ENCODE measurements at places on chromosomes 6 and 20.

DNA sequence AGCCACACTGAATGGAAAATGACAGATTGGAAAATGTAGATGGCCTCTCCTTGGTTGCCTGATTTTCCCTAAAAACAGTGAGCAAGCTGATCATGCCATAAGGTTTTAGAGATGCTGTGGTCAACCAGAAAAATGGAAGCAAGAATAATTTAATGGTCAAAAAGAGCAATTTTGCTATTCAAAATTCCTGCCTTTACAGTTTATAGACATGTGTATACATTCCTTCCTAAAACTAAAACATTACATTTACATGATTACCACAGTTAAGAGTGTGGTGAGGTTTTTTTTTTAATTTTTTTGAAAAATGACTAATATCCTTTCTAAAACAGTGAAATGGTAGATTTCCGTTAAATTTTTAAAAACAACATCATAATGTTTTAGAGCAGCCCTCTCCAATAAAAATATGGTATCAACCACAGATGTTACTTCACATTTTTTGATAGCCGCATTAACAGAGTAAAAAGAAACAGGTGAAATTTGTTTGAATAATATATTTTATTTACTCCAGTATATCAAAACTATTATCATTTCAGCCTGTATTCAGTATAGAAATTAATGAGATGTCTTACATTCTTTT, 407.0 kb upstream of the SOX4 start:
- DNase-seq = no peak

- no peak for DNase-seq
Measured at GRCh38 chr6:28789553-28790083, 134.2 kb downstream of the TRIM27 start.

- no peak for DNase-seq
Measured at GRCh38 chr6:168518348-168518745, 77.4 kb downstream of the SMOC2 start.

- no peak for DNase-seq
Measured at GRCh38 chr6:170584954-170585498, 589 bp upstream of the PDCD2 start.

DNA sequence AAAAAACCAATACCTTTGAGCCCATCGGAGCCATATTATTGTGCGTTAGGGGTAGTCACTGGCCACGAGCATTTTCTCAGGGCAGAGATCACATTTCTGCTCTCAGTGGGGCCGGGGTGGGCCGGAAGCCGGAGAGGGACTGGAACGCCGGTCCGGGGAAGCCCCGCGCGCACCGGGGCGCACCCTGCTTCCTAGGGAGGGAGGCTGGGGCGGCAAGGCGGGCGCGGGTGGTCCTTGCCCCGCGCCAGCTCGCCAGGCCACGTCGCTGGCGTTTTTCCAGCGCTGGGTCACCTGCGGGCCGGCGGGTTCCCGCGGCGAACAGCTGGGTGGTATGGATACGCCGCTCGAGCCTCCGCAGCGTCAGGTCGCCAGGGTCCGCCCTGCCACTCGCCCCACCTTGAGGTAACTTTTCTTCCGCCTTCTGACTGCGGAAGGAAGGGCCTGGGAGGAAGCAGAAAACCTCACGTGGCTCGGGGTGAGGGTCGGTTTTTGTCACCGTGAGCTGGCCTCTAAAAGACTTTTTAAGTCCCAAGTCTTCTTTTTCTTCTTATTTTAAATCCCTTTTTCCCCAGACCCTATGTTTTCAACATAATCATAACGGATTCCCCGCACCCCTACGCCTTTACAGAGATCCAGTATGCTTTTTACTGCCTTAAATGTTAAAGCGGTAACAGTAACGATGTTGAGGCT, 2.7 kb upstream of the EEF1A1 start:
- peak; percentile 59 for DNase-seq

GRCh38 chr6:166997768-166998255, 1.4 kb upstream of the CEP43 start:
- DNase-seq = peak; percentile 57

- no peak for DNase-seq
Measured at GRCh38 chr6:91043751-91044150, 456.9 kb upstream of the MAP3K7 start.

DNA sequence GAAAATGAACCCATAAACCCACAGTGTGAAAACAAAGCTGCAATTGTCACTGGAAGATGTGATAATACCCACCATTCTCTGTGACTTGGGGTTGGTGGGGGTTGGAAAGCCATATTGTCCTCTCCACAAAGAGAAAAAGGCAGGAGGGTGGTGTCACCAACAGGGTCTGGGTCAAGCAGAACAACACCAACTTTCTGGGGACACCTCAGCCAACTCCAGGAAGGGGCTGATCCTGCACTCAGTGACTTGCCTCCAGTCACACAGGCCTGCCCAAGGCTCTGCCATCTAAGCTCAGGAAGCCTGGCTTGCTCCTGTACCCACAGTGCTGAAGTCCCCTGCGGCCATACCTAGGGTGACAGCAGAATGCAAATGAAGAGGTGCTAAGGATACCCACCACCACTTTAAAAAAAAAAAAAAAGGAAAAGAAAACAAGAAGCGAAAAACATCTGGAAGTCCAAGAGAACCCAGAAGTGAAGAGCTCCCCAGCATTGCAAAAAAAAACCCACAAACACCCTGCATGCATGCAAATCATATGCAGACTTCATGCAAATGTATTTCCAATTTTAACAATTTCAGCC, 110.6 kb downstream of the PREX1 start:
- DNase-seq = no peak

DNA sequence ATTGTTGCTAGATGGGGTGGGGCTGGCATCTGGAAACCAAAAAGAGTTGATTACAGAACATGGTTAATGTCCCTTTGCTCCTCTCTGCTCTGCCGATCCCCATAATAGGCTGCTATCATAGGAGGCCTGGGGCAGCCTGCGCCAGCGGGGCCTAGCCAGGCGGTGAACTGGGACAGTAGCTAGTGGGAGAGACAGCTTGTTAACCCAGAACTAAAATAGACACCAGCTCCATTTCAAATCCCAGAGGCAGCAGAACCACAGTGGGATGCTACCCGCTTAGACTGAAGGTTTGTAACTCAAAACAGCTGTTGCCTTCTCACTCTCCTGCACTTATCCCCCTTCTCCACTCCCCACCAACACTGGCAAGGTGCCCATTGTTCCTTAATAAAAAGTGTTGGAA, 98.5 kb downstream of the SSR1 start:
- no peak for DNase-seq

- peak; percentile 17 for DNase-seq
Measured at GRCh38 chr6:159174263-159174969, 5.2 kb downstream of the FNDC1 start.

GRCh38 chr20:3645309-3646066, 17.7 kb downstream of the GFRA4 start:
- DNase-seq = no peak

- no peak for DNase-seq
Measured at GRCh38 chr6:30323806-30324205, 2.9 kb upstream of the TRIM39 start.

DNA sequence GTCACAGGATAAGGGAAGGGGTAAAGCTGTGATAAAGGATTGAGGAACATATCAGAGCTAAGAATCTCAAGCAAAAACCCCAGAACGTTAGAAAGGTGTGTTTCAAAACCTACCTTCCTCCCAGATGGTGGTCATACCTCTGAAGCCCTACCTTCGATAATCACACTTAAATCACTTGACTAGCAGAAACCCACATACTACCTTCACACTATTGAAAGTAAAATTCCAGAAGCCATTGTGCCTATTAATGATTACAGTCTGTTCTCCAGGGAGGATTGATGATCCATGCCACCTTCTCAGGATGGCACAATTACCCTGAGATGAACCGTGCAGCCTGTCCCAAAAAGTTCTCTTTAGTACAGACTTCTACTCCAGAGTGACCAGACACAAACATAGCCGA, 72.3 kb upstream of the SOX4 start:
- DNase-seq = no peak

DNA sequence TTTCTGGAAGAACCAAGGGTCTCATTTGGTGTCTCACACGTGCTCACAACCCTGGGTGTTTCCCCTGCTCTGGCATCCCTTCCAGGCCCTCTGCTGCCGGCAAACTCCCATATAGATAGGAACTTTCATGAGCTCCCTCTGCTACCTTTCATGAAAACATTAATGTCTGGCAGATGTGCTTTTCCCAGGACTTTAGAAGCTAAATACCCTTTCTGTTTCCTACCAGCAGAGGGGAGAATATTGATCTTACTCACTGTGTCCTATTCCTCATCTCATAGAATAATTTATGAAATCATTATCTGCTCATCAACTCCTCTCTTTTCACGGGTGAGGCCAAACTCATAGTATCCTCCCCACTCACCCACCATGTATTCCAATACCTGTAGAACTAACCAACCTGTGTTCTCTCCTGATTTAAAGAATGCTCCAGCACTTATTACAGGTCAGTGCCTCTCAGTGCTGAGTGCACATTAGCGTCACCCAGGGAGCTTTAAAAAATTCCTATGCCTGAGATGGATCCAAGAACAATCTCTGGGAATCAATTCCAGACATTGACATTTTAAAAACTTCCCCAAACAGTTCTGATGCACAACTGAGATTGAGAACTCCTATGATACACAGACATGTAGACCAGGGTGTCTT, 298.5 kb upstream of the JAG1 start:
- DNase-seq = no peak

- no peak for DNase-seq
Measured at GRCh38 chr6:126372626-126373025, 32.7 kb downstream of the CENPW start.

- no peak for DNase-seq
Measured at GRCh38 chr6:110882824-110883554, 8.4 kb downstream of the AMD1 start.

GRCh38 chr6:38586992-38587391, 52.7 kb downstream of the BTBD9 start:
- DNase-seq = no peak

DNA sequence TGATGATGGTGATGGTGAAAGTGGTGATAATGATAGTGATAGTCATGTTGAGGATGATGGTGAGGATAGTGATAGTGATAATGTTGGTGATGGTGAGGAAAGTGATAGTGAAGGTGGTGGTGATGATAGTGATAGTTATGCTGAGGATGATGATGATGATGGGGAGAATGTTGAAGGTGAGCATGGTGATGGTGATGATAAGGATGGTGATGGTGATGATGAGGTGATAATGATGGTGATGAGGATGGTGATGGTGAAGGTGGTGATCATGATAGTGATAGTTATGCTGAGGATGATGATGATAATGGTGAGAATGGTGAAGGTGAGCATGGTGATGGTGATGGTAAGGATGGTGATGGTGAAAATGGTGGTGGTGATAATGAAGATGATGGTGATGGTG, 64.9 kb upstream of the ZNF337 start:
- no peak for DNase-seq

DNA sequence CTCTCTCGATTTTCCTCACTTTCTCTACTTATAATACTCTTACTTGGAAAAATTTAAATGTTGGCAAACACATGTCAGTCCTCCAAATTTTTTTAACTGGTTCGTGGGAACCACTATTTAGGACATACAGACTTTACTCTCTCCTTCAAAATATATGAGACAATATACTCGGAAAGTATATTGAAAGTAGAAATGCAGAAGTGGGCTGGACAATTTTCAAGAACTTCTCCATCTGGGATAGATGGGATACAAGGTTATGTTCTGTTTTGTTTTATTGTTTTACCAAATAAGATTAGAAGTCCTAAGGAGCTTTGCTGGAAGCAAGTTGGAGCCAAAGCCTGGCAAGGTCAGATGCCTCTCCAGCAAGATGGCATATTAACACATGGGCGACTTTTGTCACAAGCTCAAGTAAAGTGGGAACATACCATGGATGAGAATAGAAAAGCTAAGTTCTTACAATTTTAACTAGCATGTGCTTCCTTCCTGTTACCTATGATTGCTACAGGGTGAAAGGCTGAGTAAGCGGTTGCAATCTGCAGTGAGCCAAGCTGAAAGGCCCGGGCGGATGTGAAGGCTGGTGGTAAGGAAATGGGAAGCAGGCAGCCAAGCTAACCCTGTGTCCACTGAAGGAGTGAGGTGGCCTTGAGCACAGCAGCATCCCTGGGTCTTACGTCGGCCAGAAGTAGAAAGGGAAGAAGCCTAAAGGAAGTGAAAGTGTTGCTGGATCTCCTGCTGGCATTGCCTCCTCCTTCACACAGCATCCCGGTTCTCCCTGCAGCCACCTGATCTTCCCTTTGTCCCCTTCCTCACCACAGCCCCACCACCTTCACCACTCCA, 7.1 kb downstream of the MAP3K5 start:
- DNase-seq = no peak

GRCh38 chr6:17167327-17167979, 65.6 kb downstream of the STMND1 start:
- DNase-seq = no peak

- no peak for DNase-seq
Measured at GRCh38 chr6:6543181-6543879, 45.2 kb upstream of the LY86 start.

GRCh38 chr20:24916412-24916811, 32.7 kb upstream of the CST7 start:
- DNase-seq = no peak

- no peak for DNase-seq
Measured at GRCh38 chr6:106540907-106541306, 88.4 kb downstream of the RTN4IP1 start.

- no peak for DNase-seq
Measured at GRCh38 chr6:158514176-158514575, 45.7 kb upstream of the TMEM181 start.

DNA sequence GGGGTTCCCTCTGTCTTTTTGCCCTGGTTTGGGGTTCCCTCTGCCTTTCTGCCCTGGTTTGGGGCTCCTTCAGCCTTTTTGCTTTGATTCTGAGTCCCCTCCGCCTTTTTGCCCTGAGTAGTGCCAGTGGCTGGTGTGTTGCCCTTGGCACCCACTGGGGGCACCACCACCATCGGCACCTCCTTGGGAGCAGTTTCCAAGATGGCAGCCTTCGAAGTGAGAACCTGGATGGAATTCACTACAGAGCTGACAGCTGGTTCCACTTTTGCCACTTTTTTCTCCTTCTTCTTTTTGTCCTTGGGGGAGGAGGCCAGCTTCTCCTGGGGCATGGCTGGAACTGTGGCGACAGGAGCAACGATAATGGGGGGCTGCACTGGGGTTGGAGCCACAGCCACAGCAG, 22.2 kb downstream of the RRBP1 start:
- DNase-seq = no peak

GRCh38 chr6:36139431-36139830, 9.1 kb downstream of the MAPK13 start:
- DNase-seq = no peak

DNA sequence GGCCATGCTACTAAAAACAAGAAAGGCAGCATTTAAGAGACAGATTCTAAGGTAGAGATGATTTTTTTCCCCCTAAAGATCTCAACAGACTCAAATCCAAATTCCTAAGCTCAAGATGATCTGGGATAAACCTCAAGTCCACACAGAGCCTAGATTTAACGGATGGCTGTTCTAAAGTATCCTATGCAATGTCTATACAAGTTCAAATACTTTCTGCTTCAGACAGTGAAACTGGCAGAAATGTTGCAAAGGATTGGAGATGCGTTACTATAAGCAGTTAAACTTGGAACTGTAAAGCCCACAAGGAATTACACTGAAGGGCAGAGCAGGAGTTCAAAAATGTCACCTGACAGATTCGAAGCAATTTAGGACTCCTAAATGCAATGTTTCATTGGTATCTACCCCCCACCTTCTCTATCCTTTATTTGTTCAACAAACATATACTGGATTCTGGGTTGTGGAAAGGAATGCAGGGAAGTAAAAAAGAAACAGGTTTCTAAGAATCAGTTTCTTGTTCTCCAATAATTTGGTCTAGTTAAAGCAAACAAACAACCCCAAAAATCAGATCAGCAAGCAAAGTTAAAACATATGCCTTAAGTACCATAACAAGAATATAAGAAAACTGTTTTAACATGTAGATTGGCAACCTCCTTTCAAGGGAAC, 1.6 kb downstream of the DNAAF9 start:
- no peak for DNase-seq
